ENCODE measurements at places on chromosomes 1 and 21.

- DNase-seq: no peak
Measured at GRCh38 chr1:118564961-118565703, 380.1 kb upstream of the SPAG17 start.

DNA sequence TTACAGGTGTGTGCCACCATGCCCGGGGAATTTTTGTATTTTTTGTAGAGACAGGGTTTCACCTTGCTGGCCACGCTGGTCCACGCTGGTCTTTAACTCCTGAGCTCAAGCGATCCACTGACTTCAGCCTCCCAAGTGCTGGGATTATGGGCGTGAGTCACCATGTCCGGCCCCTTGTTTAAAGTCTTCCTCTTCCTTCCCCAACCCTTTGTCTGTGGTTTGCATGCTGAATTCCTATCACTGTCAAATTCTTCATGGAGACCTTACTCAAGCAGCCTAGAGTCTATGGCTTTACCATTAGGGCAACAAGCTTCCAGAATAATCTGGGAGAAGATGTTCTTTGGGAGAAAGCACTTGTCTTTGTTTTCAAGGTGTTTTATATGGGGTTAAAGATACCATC is 34.7 kb downstream of the B3GALT5 start:
- DNase-seq: no peak

DNA sequence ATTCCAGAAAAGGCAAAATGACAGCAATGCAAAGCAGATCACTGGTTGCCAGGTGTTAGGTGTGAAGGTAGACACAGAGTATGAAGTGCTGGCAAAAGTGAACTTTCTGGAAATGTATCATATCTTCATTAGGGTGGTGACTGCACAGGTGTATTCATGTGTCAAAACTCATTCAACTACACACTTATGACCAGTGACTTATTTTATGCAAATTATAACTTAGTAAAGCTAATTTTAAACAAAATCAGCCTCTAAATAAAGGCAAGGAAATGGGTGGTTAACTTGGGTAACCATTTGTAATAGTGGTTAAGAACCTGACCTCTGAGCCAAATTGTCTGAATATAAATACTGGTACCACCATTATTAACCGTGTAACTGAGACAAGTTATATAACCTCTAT is 7.4 kb downstream of the COP1 start:
- no peak for DNase-seq

- DNase-seq: no peak
Measured at GRCh38 chr1:212967801-212968200, 17.5 kb downstream of the VASH2 start.

DNA sequence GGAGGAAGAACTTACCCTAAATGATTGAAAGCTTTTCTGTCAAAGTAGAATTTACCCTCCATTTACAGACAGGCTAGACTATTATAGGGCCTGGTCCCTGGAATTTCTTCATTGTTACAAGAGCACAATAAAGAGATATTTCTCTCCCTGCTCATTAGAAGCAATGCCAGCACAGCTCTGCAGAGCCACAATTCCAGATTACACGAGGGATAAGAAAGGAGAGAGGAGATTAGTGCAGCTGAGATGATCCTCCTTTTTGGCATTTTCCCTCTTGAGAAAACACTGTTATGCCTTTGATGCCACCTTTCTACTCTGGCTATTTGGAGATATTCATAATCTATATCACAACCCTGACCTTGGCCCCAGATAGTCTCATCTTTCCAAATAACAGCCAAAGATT is 1119.5 kb upstream of the TMPRSS15 start:
- DNase-seq: no peak

GRCh38 chr1:198030682-198031081 is 113.5 kb downstream of the LHX9 start:
- DNase-seq: no peak

GRCh38 chr1:19315378-19316198 is 3.5 kb downstream of the SLC66A1 start:
- no peak for DNase-seq

DNA sequence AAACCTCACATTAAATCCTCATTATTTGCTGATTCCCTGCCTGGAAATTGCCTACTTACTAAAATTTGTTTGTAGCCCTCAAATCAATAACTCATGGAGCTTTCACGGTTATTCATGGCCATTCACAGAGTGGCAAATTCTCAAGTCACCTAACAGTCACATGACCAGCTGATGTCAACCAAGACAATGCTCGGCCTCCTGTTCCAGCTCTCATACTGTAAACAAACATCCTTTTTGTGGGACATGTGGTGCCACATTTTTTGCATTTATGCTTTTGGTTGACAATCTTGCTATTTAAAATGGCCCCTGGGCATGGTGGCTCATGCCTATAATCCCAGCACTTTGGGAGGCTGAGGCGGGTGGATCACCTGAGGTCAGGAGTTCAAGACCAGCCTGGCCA is 271.5 kb upstream of the GREM2 start:
- DNase-seq: no peak

DNA sequence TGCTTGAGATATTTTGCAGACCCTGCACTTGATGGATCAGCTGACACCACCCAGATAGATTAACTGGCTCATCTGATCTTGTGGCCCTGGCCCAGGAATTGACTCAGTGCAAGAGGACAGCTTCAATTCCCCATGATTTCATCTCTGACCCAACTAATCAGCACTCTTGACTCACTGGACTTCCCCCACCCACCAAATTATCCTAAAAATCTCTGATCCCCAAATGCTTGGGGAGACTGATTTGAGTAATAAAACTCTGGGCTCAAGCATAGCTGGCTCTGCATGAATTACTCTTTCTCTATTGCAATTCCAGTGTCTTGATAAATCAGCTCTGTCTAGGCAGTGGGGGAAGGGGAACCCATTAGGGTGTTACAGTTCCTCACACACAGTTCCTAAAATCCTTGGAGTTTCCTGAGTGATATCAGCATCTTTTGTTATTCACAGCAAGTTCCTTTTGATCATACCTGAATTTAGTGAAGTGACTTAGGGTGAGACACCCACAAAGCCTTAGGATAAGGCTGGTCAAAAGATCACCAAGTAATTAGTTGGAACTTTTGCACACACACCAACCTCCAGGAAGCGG is 104.2 kb downstream of the COP1 start:
- no peak for DNase-seq

GRCh38 chr1:160376525-160377131 is 9.8 kb downstream of the NHLH1 start:
- DNase-seq: no peak

DNA sequence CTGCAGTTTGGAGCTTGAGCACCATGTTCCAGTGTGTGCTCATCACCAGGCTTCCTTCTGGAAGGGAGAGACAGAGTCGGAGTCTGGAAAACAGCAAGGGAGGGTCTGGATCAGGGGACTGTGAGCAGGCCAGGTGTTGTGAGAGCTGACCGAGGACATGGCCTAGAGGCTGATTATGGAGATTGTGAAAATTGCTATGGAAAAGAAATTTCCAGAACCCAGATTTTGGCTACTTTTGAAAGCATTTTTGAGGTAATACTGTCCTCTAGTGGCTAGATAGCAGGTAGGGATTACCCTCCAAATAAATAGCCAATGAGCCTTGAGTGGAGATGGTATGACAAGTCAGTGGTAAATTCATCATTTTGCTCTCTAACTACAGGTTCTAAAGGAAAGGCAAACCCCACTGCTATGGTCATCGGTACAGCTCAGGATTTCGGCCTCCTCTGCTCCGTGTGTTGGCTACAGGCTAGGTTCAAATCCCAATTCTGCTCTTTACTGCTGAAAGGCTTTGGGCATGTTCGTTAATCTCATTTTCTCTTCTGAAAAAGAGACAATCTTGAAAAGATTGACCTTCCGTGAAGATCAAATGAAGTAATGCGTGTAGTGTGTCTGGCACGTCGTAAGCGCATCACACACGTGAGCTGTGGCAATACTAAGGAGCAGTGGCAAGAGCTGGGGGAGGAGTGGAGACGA is 1.0 kb upstream of the HAO2 start:
- no peak for DNase-seq

GRCh38 chr1:180842052-180842451 is 70.6 kb upstream of the KIAA1614 start:
- no peak for DNase-seq

DNA sequence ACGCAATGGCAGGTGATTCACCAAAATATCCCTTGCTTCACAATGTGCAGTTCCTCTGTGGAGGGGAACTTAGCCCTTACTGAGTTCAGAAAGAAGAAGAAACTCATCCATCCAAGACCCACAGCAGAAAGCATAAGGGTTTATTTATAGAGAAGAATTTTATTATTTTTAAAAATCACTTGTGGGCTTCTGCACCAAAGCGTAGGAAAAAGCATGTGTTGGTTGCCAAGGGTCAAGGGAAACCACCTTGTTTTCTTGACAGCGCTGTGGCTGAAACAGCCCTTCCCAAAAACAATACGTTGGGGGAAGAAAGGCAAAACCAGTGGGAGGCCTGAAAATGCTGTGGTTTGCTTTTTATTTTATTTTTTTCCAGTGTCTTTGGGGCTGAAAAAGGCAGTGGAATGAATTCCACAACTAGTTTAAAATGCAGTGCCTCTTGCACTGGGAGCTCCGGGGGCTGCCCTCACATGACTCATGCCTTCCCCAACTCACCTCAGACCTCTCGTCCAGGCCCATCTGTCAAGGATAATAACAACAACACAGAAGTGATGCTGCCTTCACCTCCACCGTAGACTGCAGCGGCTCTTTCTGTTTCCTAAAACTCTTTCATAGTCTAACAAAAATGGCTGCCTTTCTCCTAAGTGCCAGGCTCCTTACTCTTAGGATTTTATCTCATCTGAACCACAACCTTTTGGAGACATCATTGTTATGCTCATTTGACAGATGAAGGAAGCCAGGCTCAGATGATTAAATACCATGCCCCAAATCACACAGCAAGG is 224.2 kb upstream of the JUN start:
- no peak for DNase-seq

DNA sequence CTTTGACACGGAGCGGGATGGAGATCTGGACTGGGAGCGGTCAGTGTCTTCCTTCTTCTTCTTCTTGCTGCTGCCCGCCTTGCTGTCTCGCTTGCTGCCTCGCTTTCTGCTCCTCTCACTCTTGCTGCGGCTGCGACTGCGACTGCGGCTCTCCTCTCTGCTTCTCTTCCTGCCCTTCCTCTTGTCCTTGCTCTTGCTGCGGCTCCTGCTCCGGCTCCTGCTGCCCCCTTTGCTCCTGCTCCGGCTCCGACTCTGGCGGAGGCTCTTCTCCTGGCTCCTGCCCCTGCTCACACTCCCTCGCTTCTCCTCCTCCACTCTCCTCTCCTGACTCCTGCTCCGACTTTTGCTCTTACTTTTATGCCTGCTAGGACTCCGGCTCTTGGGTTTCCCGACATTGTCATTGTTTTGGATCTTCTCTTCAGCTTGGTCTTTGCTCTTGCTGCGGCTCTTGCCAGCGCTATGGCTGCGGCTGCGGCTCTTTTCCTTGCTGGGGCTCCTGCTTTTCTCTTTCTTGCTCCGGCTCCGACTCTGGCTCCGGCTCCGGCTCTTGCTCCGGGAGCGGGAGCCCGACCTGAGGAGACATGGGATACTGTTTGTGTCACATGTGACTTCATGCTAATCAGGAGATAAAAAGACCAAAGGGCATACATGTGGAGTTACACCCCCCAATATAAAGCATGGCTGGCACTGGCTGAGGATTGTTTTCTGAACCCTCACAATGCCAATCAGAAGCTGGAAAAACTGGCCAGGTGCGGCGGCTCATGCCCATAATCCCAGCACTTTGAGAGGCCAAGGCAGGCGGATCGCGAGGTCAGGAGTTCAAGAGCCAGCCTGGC is 25.2 kb upstream of the TMEM200B start:
- no peak for DNase-seq

DNA sequence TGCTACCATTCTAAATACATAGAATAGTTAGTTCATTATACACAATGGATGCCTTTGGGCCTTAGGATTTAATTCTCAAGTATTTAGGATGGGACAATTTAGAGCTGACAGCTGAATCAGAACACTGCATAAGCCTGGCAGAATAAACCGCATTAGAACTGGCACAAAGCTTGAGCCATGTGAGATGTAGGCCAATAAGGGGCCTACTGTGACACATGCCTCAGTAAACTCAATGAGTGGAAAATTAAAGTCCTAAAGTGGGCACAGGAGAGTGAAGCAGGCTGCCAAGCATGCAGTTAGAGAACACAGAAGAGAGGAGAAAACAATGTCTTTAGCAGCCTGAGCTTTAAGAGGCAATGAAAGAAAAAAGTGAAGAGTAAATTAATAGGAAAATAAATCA is 24.3 kb downstream of the SCYL3 start:
- no peak for DNase-seq

DNA sequence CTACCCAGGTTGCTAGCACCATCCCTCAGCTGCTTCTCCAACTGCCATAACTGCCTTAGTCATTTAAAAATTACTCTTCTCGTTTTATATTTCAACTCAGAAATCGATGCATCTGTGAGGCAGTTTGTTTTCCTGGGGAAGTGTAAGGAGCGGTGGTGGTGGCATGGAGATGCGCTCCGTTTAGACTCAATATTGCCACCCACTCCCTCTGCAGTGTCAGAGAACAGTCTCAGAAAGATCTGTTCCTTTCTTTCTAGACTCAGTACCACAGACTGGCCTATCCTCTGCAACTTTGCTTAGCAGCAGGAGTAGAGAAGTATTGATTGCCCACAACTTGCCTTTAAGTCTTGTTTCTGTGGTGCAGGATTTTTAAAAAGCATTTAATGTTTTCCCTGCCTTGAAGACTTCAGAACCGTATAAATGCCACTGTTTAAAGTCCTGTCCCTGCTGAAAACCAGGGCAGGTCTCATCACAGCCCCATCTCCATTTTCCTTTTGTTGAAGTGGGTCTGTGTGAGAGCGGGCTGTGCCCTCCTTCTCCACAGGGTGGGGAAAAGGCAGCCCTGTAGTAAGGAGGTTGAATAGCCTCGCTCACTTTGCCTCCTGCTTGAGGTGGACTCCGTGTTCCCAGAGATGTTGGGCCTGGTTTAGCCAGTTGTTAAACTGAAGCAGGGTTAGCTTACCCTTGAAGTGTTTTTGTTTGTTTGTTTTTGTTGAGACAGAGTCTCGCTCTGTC is 105.2 kb downstream of the NFIA start:
- DNase-seq: no peak

- no peak for DNase-seq
Measured at GRCh38 chr21:43785134-43785533, 4.2 kb upstream of the RRP1 start.

- no peak for DNase-seq
Measured at GRCh38 chr1:66246351-66247269, 287.3 kb upstream of the SGIP1 start.

GRCh38 chr1:53636621-53637171 is 102.3 kb downstream of the GLIS1 start:
- DNase-seq: no peak

DNA sequence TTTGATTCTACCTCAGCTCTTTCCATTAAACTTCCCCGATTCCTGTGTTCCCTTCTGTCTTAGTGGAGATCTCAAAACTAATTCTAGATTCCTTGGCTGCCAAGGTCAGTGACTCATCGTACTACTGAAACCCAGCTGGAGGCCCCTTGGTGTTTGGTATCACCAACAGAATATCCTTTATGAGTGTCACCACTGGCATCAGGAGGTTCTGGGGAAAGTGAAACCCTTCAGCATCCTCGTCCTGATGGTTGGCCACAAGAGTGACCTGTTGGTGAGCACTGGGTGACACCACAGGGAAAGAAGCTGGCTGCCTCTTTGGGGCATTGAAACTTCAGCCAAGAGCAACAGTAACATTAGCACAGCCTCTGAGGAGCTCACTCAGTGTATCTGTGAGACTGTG is 9.6 kb downstream of the RAB42 start:
- no peak for DNase-seq

All from stimulated activated CD8-positive, alpha-beta memory T cell treated with anti-CD3 and anti-CD28 coated beads, Interleukin-4, amount 100 ng/mL, for 1 hour (primary cell).